ENCODE measurements at places on chromosomes 5 and 9.

DNA sequence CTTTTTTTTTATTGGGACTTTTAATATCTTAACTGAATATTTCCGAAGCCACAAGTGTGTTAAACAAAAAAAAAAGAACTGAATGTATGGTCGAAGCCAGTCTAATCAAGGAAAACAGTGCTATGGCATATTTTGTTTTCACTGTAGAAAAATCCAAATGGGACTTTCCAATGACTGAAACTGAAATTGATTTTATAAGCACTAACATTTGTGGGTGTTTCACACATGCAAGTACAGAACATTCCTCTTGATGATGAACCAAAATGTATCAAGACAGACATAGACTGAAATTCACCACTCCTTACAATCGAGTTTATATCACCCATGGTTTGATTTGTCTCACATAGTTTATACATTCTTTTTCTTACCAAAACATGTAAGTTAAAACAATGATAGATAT is 1026.8 kb downstream of the CDH18 start:
- no peak for DNase-seq

DNA sequence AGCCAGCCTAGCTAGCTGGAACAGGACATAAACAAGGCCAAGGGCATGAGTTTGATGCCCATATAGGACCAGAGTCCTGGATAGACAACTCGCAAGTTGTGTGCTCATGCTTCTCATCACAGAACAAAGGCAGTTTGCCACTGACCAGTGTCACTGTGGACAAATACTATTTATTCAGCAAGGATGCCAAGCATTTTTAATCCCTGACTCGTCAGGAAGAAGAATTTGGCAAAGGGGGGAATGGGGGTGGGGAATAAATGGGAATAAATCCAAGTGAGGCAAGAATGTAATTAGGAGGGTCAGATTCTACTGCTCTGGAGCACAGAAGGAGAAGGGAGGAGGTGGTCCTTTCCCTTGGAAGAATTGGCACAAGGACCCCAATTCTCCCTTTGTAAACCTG is 46.8 kb upstream of the ANKRD55 start:
- DNase-seq: no peak

DNA sequence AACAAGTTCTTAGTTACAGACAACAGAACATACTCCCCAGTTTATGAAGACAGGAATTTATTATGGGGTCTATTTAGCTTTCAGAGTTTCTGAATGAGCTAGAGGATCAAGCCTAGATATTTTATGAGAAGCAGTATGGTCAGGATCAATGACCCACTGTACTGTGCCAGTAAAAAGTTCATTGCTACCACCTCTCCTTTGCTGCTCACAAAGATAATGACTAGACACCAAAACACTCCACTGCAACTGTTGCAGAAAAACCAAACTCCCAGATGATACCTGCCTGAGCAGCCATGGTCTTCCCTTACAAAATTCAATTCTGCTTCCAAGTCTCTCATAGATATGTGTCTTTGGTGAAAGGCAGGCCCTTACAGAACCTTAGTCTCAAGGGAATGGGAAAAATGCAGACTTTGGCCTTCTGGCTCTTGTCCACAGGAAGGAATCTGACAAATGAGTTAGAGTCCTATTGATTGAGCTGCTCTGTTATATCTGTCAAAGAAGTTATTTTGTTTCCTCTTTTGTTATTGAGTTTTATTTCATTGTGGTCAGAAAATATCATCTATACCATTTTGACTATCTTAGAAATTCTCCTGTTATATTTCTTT is 74.7 kb upstream of the RASGRF2 start:
- DNase-seq: no peak

- no peak for DNase-seq
These were observed 152.3 kb downstream of the KDM4C start for GRCh38 chr9:6910032-6910431.

DNA sequence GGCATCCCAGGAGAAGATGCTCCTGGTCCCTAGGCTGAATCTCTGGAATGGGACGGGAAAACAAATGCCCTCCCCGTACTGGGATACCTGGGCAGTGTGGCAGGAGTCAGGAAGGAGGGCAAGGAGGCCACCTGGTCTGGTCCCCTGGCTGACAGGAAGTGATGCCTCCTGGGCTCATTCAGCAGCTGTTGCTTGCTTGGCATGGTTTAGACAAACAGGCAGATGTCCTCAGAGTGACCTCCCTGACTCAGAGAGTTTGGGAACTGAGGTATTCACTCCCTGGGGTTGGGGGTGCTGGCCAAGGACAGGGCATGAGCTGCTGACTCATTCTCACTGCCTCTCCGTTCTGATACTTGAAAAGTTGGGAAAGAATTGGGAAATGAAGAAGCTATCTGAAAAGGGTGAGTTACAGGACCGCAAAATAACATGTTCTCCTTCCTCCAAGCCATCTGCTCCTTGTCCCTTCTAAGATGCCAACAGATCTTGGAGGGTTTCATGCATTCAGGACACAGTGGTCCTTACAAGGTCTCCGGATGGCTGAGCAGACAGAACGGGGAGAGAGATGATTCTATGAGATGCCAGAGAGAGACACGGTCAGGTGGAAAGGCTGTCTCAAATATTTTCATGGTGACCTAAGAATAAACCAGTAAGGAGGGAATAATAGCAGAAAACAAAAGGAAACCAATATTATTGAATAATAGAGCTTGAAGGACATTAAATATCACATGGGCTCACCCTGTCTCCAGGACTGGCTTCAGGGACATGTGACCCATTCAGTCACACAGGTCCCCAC is 534.5 kb downstream of the BNC2 start:
- DNase-seq: no peak

- no peak for DNase-seq
These were observed 428.3 kb downstream of the GADD45G start for GRCh38 chr9:90033028-90033650.

- DNase-seq: no peak
These were observed 43.3 kb downstream of the GOLPH3 start for GRCh38 chr5:32130865-32131264.

DNA sequence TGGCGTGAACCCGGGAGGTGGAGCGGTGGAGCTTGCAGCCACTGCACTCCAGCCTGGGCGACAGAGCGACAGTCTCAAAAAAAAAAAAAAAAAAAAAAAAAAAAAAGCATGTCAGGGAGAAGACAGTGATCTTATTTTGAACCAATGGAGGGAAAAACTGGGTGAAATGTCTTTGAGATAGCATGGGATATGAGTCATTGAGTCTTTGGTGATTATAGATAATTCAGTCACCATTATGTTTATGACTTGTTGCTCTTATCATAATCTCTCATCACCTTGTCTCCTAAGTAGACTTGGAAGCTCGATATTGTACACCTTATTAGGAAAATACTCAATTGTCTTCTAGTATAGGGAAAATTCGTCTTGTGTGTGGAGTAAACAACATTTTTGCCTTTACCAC is 55.1 kb upstream of the KDM4C start:
- DNase-seq: no peak

GRCh38 chr5:133613743-133614142 is 1.4 kb upstream of the FSTL4 start:
- DNase-seq: no peak

GRCh38 chr5:143010351-143010750 is 240.2 kb downstream of the ARHGAP26 start:
- DNase-seq: no peak

- DNase-seq: no peak
These were observed 2.0 kb downstream of the NIPBL start for GRCh38 chr5:36878392-36879082.

GRCh38 chr9:68955330-68955729 is 58.6 kb downstream of the PRKACG start:
- no peak for DNase-seq

DNA sequence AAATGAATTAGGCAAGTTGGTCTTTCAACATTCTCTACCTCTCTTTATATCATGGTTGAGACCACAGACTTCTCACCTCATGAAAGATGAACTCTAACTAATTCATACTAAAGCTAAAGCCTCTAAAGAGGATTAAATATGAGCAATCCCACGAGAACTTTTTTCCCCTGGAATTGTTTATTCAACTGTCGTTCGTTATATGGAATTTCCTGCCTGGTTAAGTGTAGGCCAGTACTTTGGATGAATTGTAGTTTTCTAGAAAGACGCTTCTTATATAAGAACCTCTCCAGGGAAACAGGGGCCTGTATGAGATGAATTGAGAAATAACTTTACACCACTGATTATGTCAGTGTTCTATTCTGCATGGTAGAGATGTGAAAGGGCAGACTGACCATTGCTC is 42.9 kb downstream of the PDCD1LG2 start:
- DNase-seq: no peak

GRCh38 chr9:93071464-93071863 is 13.0 kb downstream of the SUSD3 start:
- DNase-seq: no peak

GRCh38 chr5:160363660-160364395 is 6.6 kb downstream of the C1QTNF2 start:
- DNase-seq: no peak

GRCh38 chr9:19184144-19184917 is 46.2 kb upstream of the DENND4C start:
- DNase-seq: peak; percentile 36

DNA sequence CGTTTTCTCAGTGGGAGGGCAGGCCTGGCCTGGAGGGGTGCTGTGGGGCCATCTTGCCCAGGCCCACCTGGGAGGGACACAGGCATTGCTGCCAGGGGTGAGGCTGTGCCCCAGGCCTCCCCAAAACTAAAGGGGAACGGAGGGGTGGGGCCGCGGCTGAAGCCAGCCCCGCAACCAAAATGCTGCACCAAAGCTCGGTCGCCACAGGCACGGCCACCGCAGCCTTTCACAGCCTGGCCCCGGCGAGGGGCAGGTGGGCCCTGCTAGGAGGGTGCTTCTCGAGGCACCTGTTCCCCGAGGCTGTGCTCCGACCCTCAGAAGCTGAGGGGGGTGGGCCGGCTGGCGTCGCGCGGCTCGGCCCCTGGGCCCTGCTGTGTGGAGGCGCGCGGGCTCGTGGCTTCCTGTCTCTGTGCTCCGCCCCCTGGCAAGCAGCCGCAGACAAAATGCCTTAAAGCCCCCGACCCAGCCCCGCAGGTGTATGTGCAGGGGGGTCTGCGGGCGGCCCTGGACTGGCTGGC is 57.6 kb downstream of the JAK2 start:
- DNase-seq: no peak

- no peak for DNase-seq
These were observed 37.9 kb downstream of the CCNJL start for GRCh38 chr5:160274483-160274931.

DNA sequence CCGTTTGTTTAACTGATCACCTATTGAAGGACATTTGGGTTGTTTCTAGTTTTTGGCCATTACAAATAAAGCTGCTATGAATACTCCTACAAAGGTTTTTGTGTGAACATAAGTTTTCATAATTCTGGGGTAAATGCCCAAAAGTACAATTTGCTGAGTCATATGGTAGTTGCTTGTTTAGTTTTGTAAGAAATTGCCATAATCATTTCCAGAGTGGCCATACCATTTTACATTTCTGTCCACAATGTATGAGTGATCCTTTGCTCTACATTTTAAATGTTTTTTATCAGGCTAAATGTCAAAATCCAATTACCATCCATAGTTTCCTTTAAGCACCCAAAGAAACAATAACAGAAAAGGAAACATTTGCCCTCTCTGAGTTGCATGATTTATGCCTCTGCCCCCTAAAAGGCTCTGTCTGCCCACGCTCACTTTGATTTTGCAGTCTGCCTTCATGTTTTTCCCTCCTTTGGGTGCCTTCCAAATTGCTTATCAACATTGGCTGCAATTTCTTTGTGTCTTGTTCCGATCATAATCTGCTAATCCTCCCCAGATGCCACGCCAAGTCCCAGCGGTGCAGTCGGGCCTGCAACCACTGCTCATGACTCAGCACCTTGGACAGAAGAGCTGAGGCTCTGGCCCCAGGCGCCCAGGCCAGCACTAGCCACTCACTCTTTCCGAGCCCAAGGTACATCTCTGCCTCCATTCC is 339.2 kb downstream of the PIK3R1 start:
- DNase-seq: no peak

GRCh38 chr5:73451224-73452130 is 2.9 kb upstream of the FOXD1 start:
- DNase-seq: peak; percentile 46

DNA sequence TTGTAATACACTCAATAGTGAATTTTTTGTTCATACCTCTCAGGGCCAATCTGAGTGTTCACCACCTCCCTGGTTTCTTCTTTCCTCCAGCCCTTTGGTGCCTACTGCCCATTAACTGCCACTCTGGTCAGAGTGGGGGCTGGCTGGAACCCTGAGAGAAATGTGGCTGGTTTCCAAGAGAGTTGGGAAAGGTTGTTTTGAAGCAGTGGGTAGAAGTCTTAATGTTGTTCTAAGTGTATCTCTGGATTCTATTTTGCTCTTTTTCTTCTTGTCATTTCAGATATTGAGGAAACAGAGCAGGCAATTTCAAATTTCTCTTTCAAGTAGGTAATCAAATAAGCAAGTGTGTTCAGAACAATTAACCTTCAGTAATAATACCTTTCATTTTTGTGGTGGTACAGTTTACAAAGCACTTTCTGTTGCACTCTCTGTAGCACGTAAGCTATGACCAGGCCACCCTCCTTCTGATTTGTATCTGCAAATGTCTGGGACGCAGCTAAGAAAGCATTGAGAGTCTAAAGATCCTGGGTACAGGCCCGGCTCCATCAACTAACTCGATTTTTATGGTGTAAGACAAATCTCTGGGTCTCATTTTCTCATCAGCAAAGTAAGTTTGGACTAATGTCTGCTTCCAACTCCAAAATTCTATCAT is 8.4 kb downstream of the SLC1A3 start:
- no peak for DNase-seq

- DNase-seq: no peak
These were observed 323.5 kb upstream of the PTGER4 start for GRCh38 chr5:40356248-40356647.

GRCh38 chr5:138032572-138033385 is at the start of gene FAM13B:
TSS of gene FAM13B (minus strand) at chr5:138033079. CDS start at chr5:138019111, 13,968 bp downstream.
- DNase-seq: peak; percentile 59

GRCh38 chr5:7869474-7870136 is 657 bp downstream of the MTRR start:
- no peak for DNase-seq

GRCh38 chr9:15244001-15244441 is 63.0 kb downstream of the TTC39B start:
- no peak for DNase-seq

GRCh38 chr5:62488531-62488930 is 76.0 kb downstream of the IPO11 start:
- DNase-seq: no peak

DNA sequence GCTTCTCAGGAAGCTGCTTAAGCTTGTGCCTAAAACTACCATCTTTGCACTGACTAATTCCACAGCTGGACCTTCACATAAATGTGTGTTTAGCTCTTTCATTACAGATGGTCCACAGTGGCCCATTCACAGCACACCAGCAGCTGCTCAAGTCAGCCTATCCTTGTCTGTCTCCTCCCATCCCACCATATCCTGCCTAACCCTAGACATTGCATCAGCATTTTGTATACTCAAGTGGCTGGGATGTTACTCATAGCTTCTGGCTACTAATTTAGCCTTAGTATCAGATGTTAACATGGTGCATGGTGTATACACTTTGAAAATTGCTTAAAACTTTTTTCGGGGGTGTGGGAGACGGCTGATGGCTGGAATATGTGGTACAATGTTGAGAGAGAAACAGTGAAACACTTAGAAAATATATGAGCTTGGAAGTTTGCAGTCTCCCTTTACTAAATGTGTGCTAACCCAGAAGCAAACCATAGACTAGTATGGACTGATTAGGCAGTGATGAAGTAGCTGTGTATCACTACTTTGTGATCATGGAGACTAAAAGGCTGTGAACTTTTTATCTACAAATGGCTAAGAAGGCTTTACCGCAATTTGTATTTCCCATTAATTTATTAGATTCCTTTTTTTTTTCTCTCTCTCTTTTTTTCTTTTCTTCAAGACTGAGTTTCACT is 83.1 kb downstream of the JMY start:
- DNase-seq: no peak
